ENCODE measurements at places on chromosomes 1 and 21.

DNA sequence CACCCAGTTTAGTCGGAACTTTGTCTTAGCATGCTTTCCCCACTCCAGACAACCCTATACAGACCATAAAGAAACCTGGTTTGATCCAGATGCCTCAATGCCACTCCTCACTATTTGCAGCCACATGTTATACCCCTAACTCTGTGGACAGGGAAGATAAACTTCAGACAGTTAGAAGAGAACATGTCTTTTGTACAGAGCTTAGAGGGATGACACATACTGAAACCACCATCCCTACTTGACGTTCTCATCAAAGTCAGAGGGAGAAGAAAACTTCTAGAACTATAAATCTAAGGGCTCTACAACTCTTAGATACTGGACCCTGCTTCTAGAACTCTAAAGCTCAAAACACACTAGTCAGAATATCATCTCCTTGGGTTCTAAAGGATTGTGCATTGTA is 3.7 kb downstream of the SYT6 start:
- peaks cover 3% of the 10 kb centered on the region for H3K4me1 ChIP-seq
- H3K27ac ChIP-seq: no peak overlapping the region
- no peak for DNase-seq
- H3K27me3 ChIP-seq: peaks cover 72% of the 10 kb centered on the region

DNA sequence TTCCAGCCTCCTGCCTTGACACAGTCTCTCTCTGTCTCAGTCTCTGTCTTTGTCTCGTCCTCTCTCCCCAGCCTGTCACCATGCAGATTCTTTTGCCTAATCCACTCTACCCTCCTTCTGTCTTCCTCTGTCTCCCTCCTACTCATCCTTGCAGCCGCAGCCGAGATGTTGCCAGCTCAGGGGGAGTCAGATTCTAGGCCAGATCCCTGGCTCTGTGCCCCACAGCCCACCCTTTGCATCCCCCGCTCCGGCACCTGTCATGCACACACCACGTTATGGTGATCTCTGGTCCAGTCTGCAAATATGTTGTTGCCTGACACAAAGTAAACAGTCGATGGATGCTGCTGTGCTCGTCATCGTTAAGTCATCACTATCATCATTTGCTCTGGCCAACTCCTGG is 35.5 kb upstream of the IGSF21 start:
- no peaks in the 10 kb centered on the region for H3K36me3 ChIP-seq
- H3K27me3 ChIP-seq: no peaks in the 10 kb centered on the region
- H3K4me1 ChIP-seq: no peaks in the 10 kb centered on the region
- H3K27ac ChIP-seq: no peak overlapping the region
- no peak overlapping the region for H3K4me3 ChIP-seq
- no peak for DNase-seq

DNA sequence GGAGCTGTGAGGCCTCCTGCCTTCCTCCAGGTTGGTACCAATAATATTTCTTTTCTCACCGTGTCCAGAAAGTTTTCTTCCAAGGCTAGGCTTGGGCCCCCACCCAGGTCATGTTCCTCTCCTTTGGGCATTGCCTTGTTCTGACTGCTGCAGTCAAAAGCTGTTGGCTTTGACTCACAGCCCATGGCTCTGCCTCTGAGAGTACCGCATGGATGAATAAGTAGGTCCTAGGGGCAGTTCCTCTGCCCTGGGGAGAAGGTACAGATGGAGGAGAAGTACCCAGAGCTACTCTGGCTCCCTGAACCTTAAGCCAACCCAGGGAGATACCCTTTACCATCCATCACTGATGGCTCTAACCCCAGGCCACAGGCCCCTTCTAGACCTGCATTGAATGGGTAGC is 115.0 kb downstream of the NAV1 start:
- H3K4me1 ChIP-seq: no peaks in the 10 kb centered on the region
- DNase-seq: no peak
- no peak overlapping the region for H3K27ac ChIP-seq
- peaks cover 45% of the 10 kb centered on the region for H3K27me3 ChIP-seq

DNA sequence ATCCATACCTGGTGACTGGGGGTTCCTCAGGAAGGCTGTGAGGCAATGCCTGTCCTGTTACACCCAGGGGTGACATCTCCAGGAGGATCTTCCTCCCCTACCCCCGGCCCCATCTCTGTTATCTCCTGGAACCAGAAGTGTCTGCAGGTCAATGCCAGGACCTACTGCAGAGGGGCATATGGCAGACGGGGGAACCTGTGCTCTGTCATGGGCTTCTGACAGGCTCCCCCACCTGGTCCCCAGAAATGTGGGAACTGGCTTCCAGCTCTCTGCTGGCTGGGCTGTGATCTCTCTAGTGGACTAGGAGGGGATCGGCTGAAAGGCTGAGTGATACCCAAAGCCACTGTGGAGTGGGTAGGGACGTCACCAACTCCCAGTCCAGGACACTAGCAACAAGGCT is 21.0 kb downstream of the KCND3 start:
- no peak overlapping the region for H3K27ac ChIP-seq
- peaks cover 4% of the 10 kb centered on the region for H3K27me3 ChIP-seq
- no peaks in the 10 kb centered on the region for H3K36me3 ChIP-seq
- no peaks in the 10 kb centered on the region for H3K4me1 ChIP-seq
- DNase-seq: no peak

DNA sequence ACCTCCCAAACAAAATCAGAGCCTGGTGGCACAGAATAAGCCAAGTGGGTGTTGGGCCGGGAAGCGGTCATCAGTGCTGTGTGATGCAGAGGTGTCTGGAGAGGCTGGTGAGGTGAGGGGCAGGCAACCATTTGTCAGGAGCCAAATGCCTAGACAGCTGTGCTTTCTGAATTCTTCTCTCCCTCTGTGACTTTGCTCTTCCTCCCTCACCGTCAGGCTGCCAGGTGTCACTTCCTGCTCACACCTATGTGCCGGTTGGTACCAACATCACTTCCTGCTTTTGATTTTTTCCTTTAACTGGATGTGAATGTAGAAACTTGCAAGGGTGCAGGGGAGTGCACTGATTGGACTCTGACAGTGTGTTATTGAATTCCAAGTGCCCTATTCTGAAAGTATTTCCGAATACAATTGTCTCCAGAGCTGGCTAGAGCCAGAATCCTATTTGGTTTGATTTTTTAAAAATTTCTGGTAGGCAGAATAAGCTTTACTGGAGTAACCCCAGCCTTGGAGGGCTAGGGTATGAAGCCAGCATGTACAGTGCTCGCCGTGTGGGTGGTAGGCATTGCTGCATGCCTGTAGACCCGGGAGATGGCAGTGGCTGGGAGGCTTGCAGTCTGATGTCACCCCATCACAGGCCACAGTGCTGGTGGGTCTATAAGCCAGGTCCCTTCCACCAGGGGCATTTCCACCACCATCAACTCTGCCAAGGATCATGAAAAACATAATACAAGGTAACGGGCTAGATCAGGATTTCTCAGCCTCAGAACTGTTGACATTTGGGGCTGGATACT is 210.9 kb downstream of the KAZN start:
- H3K27ac ChIP-seq: no peak overlapping the region
- no peaks in the 10 kb centered on the region for H3K4me1 ChIP-seq

- H3K27ac ChIP-seq: no peak overlapping the region
- peaks cover 26% of the 10 kb centered on the region for H3K36me3 ChIP-seq
- no peak overlapping the region for H3K4me3 ChIP-seq
- peaks cover 8% of the 10 kb centered on the region for H3K27me3 ChIP-seq
These were observed 814 bp downstream of the A3GALT2 start for GRCh38 chr1:33319949-33320618.

- H3K4me1 ChIP-seq: no peaks in the 10 kb centered on the region
- H3K27me3 ChIP-seq: peaks cover 37% of the 10 kb centered on the region
- H3K27ac ChIP-seq: no peak overlapping the region
- DNase-seq: no peak
These were observed 22.0 kb upstream of the BLACAT1 start for GRCh38 chr1:205477759-205478247.

DNA sequence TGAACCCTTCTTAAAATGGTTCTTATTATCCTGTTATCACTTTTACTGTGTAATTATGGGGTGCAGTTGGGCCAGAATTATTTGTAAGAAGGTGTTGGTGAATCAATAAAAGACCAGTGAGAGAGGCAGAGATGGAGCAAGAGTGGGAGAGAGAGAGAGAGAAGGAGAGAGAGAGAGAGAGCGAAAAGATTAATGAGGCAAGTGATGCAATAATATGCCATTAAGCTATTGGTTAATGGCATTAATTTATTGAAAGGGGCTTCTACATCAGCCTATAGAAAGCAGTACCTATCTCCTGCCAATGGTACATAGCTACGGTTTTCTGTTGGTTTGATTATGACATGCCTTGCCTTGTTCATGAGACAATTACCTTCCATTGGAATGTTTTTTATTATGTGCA is 388.7 kb downstream of the RPS6KC1 start:
- no peaks in the 10 kb centered on the region for H3K27me3 ChIP-seq
- no peak overlapping the region for H3K4me3 ChIP-seq
- H3K27ac ChIP-seq: no peak overlapping the region
- DNase-seq: no peak
- no peaks in the 10 kb centered on the region for H3K4me1 ChIP-seq
- H3K36me3 ChIP-seq: no peaks in the 10 kb centered on the region

DNA sequence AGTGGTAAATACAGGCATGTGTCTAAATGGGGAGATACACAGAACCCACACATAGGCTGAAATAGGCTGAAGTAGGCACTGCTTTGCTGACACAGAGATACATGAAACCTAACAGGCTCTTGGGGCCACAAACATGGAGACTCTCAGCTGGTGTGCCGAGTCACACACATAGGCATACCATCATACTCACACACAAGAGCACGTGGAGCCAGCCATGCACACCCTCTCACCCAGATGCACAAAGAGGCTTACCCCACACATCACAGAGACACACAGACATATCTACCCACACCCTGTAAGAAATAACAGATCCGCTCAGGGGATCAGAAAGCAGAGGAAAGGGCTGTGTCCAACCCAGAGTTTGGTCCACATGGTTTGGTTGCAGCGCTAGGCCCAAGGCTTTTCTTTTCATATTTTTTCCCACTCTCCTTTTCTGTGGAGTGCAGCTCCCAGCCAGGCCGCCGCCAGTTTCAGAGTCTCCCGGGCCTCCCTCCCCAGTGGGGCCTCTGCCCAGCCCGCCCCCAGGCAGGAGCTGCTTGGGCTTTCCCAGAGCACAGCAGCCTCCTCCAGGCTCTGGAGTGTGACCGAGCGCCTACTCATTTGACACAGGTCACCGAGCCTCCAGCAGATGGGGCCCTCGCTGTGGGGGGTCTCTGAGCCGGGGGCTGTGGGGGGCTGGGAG is 3.9 kb upstream of the POU3F1 start:
- H3K27me3 ChIP-seq: peaks cover 69% of the 10 kb centered on the region
- no peaks in the 10 kb centered on the region for H3K36me3 ChIP-seq
- no peaks in the 10 kb centered on the region for H3K4me1 ChIP-seq
- no peak overlapping the region for H3K4me3 ChIP-seq

DNA sequence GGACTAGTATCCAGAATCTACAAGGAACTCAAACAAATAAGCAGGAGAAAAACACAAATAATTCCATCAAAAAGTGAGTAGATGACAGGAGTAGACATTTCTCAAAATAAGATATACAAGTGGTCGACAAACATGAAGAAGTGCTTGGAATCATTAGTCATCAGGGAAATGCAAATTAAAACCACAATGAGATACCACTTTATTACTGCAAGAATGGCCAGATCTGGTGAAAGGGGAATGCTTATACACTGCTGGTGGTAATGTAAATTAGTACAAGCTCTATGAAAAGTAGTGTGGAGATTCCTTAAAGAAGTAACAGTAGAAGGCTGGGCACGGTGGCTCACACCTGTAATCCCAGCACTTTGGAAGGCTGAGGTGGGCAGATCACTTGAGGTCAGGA is 73.8 kb downstream of the POU2F1 start:
- H3K27me3 ChIP-seq: no peaks in the 10 kb centered on the region
- H3K4me1 ChIP-seq: no peaks in the 10 kb centered on the region
- H3K4me3 ChIP-seq: no peak overlapping the region
- no peak overlapping the region for H3K27ac ChIP-seq
- H3K36me3 ChIP-seq: no peaks in the 10 kb centered on the region

DNA sequence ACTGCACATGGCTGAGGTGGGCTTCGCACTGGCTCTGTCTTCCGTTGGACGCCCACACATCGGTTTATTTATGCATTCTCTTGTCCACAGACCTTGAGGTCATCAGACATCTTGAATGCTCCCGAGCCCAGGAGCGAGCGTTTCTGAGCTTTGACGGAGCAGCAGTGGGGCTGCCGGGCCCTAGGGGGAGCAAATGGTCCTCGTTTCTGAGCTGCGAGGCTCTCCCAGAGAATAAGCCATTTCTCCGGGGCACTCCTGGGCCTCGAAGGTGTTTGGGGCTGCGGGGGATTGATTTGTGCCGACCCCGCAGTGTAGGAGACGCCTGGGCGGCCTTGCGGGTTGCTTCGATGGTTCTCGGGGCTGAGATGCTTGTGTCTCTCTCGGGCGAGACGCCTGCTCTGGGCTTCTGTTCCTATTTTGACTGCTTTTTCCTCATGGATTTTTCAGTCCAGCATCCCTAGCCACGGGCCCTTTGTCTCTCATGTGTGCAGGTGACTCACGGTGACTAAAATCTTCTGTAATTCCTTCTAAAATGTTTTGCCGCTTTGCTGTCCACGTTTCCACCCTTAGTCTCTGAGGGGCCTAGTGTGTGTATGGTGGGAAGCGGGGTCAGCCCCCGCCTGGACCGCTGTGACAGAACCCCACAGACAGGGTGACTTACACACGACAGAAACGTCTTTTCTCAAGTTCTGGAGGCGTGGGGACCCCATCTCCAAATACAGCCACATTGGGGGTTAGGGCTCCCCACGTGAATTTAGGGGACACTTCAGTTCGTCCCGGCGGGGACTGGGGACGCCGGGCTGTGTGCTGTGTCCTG is 62.1 kb downstream of the FAAP20 start:
- H3K4me3 ChIP-seq: peak overlapping the region; percentile 46
- H3K4me1 ChIP-seq: peaks cover 11% of the 10 kb centered on the region
- no peaks in the 10 kb centered on the region for H3K36me3 ChIP-seq
- H3K27ac ChIP-seq: no peak overlapping the region
- no peaks in the 10 kb centered on the region for H3K27me3 ChIP-seq

DNA sequence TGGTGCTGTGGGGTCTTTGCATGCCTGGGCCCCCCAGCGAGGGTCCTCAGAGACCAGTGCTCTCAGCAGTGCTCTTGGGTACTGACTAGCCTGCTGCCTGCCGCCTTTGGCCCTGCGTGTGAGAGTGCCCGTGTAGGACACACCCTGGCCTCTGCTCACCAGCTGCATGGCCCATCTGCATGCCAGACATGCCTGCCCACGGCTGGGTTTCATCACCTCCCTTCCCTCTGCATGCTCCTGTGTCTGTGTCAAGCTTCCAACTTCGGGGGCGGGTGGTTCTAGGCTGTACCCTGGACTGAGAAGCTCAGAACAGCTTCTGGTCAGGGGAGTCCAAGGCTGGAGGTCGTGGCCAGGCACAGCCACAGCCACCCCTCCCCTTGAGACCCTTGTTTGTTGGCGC is 56.9 kb downstream of the PTPRF start:
- H3K27ac ChIP-seq: no peak overlapping the region
- H3K4me1 ChIP-seq: peaks cover 2% of the 10 kb centered on the region
- no peaks in the 10 kb centered on the region for H3K27me3 ChIP-seq
- no peaks in the 10 kb centered on the region for H3K36me3 ChIP-seq
- DNase-seq: no peak

Data from thymus (tissue), 14 donors.